Placental pericyte (primary cell): ENCODE measurements at places on chromosomes 4 and X. TPM values are rescaled to one million over a fixed set of nuclear protein-coding genes. Genes with fewer than 3 reads are reported as not detected.

HHIP gene
- total RNA-seq = 0.44 and 10.7 TPM in 2 replicates

TENM3 gene
- 23.0 and 74.2 TPM in 2 replicates for total RNA-seq

EREG gene
- total RNA-seq = 1.3 and 20.9 TPM in 2 replicates

BCLAF3 gene
- total RNA-seq = 3.6 and 5.5 TPM in 2 replicates

QRFPR gene
- total RNA-seq = not detected in 2 replicates

SYNPO2 gene
- 13.1 and 17.0 TPM in 2 replicates for total RNA-seq

SRPX2 gene
- total RNA-seq = 40.9 and 73.2 TPM in 2 replicates
